ENCODE measurements at places on chromosomes 4 and X. TPM values are rescaled to one million over a fixed set of nuclear protein-coding genes. Genes with fewer than 3 reads are reported as not detected.

DNA sequence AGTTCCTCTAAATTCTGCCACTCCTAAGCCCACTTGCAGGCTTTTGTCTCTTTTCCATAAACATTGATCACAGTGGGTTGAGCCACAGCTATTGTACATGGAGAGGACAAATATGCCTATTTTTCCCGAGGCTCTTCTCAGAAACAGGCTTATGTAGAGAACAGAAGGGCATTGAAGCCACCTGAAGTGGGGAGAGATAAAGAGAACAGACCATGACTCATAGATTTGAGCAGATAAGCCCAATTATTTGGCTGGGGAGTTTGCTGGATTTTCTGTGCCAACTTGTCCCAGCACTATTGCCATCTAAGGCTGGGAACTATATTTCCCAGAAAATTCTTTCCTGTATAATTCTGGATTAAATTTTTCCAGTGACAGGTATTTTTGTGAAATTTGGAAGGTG is 446.1 kb upstream of the RPS6KA3 start:
- no peak for DNase-seq

DNA sequence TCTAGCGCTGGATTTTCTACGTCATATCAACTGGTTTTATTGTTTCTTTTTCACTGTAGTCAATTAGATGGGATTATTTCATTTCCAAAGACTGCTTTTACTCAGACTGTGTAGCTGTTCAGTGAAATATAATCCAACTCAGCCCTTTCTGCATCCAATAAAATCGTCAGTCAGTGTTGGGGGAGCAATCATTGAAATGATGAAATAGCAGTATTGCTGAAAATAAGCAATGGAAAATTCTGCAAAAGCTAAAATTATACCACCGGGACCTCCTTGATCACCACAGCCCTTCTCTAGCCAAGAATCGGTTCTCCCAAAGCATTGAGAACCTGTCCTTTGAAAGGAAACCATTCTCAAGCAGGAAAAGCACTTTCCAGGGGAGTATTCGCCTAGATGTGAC is 243.1 kb upstream of the TENM3 start:
- DNase-seq = no peak

GRCh38 chr4:19317377-19317776 is 934.3 kb upstream of the SLIT2 start:
- no peak for DNase-seq

GRCh38 chr4:45539142-45539814 is 584.6 kb downstream of the GABRG1 start:
- no peak for DNase-seq

DNA sequence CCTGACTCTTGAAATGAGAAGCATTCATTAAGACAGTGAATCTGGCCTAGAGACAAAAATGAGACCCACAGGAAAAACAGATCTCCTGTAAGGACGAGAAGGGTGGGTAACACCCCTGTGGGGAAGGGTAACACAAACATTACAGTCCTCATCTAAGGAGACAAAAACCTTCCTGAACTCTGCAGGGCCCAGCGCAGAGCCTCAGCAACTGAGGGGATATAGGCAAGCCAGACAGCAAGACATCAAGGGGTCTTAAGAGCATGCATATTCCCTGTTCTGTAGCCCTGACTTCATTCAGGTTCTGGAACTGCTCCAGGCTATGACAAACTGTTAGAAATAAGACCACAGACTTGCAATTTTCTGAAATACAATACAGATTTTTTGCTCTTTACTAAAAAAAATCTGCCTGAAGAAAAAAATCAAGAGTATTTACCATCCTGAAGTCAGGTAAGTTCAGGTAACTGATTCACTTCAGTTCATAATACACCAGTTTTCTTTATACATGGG is 15.5 kb downstream of the COX18 start:
- DNase-seq = no peak

- no peak for DNase-seq
Observed at GRCh38 chr4:69078852-69079251, 17.4 kb upstream of the UGT2B7 start.

- no peak for DNase-seq
Observed at GRCh38 chr4:185104733-185105132, 38.3 kb upstream of the SLC25A4 start.

DNA sequence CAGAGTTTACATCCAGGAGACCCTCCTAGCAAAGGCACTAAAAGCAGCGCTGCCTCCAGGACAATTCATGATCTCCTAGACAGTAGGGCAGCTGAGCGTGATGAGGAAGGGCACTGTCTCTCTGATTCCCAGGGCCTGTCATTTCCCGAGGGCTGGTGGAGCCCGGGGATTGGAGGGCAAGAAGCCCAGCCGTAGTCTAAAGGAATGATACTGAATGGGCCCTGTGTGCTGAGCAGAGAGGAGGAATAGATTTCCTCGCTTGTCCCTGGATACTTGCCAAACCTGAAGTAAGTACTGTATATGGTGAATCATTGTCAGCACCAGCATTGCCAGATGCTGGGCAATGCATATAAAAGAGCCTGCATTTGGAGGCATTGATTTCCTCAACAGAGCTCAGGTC is 88.0 kb upstream of the SLITRK2 start:
- DNase-seq = no peak

DNA sequence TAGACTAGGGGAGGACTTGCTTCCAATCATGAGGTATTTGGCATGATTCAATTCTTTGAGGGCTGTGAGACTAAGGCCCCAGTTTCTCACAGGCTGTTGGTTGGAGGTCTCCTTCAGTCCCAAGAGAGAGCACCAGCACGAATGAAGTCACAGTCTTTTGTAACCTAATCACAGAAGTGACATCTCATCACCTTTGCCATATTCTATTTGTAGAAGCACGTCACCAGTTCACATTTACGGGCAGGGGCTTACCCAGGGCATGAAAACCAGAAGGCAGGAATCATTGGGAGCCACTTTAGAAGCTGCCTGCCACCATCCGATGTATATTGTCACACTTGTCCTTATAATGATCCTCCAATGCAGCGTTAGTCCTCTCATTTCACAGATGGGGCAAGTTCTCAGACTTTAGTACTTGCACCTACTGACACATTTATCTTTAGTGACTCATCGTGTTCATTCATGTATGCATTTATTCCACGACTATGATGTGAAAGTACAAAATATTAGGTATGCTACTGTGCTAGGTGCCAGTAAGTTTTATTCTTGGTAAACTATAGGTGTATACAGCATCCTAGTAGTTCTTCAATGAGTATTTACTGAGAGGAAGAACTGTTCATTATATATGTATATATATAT is 163.8 kb upstream of the PGRMC2 start:
- no peak for DNase-seq

GRCh38 chr4:10441512-10441911 is 15.7 kb downstream of the ZNF518B start:
- no peak for DNase-seq

- DNase-seq = no peak
Observed at GRCh38 chr4:124534131-124534530, 178.4 kb downstream of the ANKRD50 start.

GRCh38 chr4:159096434-159096833 is 6.4 kb upstream of the RAPGEF2 start:
- DNase-seq = no peak

GRCh38 chrX:11080741-11081305 is 30.3 kb upstream of the HCCS start:
- DNase-seq = no peak

DNA sequence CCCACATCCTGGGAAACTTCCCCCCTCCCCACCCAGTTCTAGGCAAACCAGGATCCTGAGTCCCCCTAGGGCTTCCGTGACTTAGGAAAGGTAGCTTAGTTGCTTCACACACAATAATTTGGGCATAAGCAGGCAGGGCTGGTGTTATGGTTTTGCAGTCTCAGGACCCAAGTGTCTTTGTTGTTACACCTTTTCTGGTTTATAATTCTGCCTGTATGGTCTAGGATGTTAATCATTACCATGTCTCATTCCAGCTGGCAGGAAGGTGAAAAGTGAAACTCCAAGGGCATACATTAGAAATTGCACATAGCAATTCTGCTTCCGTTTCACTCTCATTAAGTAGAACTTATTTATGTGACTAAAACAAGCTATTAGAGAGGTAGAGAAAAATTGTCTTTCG is 16.8 kb downstream of the UGT8 start:
- peak; percentile 41 for DNase-seq

DNA sequence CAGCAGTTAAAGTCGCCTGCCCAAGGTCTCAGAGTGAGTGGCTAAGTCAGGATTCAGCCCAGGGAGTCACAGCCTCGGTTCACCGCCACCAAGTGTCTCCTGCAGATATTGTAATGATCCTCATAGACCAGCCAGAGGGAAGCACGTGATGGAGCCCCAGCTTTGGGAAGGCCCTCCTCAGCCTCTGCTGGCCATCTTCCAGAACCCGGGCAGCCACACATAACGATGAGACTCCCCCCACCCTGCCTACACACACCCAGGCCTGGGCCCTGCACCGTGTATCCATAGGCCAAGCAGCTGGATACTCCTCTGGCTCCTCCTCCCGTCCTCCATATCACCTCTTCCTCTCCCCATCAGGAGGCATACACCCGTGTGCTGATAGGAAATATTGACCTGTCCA is 19.6 kb upstream of the SASH3 start:
- no peak for DNase-seq

GRCh38 chr4:64899563-64899962 is 490.3 kb upstream of the TECRL start:
- DNase-seq = peak; percentile 15

DNA sequence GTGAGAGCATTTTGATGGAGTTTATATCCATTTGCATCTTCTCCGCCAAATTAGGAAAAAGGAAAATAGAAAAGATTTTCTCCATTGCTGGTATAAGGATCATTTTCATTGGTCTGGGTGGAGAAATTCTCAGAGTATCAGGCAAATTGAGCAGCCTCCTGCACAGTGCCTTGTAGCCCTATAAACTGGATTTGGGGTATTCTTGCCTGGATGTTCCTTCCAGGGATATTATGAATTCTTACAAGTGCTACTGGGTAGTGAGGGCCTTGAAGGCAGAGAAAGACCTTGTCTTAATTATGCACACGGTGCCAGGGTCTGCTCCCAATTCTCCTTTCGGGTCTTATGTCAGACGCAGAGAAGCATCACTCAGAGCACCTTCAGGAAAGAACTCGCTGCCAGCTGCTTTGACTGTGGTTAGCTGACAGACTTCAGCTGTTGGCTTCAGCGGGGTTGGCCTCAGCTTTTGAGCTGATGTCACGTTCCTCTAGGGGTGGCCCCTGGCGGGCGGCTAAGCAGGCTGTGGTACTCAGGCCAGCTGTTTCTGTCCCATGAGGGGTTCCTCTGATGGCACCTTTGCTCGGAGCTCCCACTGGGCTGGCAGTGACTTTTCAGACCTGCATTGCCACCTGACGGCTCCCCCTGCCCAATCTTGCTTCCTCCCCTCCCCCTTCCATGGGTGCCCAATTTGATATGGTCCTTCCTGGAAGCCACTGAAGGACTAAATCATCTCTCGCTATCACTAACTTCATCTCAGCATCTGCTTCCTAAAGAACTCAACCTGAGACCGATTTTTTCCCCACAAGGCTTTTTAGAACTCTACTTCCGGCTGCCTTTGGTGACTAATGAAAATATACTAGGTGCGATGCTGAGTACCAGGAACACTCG is 519.5 kb downstream of the BCOR start:
- DNase-seq = no peak

- no peak for DNase-seq
Observed at GRCh38 chr4:119124352-119124751, 11.3 kb upstream of the MYOZ2 start.

DNA sequence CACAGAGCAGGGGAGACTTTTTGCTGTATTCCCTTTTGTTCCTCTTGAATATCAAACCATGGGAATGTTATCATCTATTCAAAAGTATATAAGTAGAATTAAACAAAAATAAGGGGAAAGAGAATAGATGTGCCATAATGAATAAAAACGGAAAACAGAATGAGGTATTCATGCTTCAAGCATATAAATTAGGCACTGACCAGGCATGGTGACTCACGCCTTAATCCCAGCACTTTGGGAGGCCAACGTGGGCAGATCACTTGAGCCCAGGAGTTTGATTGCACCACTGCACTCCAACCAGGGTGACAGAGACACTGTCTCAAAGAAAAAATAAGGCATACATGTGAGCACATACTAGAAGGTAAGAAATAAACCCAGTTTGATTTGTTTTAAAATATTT is 16.3 kb upstream of the NEUROG2 start:
- no peak for DNase-seq

DNA sequence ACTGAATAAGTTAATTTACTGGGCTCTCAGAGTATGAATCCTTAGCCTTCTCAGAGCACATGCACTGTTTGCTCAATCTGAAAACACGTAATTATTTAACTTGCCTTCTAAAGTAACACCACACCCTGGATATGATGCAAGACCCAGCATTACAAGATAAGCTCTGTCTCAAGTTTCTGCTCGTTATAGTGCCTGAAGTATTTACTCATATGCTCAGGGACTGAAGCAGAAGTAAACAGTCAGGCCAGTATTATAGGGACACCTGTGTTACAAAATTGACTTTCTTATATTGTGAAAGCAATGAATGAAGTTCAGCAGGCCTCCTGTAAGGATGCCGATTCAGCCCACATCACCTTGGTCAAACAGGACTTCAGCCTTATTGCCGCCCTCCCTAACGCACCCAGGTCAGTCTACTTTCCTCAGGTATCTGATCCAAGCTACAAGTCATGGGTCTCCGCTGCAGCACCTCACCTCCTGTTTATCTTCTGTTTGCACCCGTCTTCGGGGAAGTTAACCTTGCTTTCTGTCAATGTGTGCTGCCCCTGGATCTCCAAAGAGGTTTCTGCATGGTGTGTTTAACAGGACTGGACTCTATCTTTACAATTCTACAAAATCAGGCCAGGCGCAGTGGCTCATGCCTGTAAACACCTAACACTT is 42.8 kb upstream of the KLF3 start:
- DNase-seq = peak; percentile 85

GRCh38 chrX:39764441-39764914 is 333.3 kb downstream of the BCOR start:
- no peak for DNase-seq

GRCh38 chrX:140697618-140698017 is 11.9 kb upstream of the LINC00632 start:
- DNase-seq = no peak

ZMAT1 gene
- 21.5 TPM for polyA plus RNA-seq

CXorf51B gene
- polyA plus RNA-seq = not detected

HEPH gene
- polyA plus RNA-seq = 52.0 TPM

CPXCR1 gene
- not detected for polyA plus RNA-seq

DDX53 gene
- polyA plus RNA-seq = not detected

RAB40A gene
- polyA plus RNA-seq = 3.4 TPM

OPRPN gene
- polyA plus RNA-seq = not detected

WDR13 gene
- 145 TPM for polyA plus RNA-seq

KLB gene
- 0.38 TPM for polyA plus RNA-seq

All from left lung (tissue), 14 donors.